ENCODE measurements at places on chromosomes 2 and 18. TPM values are rescaled to one million over a fixed set of nuclear protein-coding genes. Genes with fewer than 3 reads are reported as not detected.

The CCDC74A gene
- polyA plus RNA-seq = 35.1 TPM

The ASB18 gene
- polyA plus RNA-seq = under 0.01 TPM

The ABHD3 gene
- 77.9 TPM for polyA plus RNA-seq

The MTA3 gene
- 64.9 TPM for polyA plus RNA-seq

The CCDC68 gene
- polyA plus RNA-seq = 1.8 TPM

The TTR gene
- polyA plus RNA-seq = 8.8 TPM

The UPP2 gene
- polyA plus RNA-seq = 0.50 TPM

The ACKR3 gene
- polyA plus RNA-seq = 13.9 TPM

The SH2D6 gene
- polyA plus RNA-seq = 0.55 TPM

The ADCYAP1 gene
- polyA plus RNA-seq = 0.68 TPM

The CDK15 gene
- polyA plus RNA-seq = 0.18 TPM

The PLB1 gene
- polyA plus RNA-seq = 2.3 TPM

The ALLC gene
- 0.87 TPM for polyA plus RNA-seq

The LDAH gene
- 10.1 TPM for polyA plus RNA-seq

The CXCR2 gene
- 0.57 TPM for polyA plus RNA-seq

Measured in thymus (tissue), 14 donors.